GM04504 (cell line): ENCODE measurements at places on chromosomes 13 and 19.

DNA sequence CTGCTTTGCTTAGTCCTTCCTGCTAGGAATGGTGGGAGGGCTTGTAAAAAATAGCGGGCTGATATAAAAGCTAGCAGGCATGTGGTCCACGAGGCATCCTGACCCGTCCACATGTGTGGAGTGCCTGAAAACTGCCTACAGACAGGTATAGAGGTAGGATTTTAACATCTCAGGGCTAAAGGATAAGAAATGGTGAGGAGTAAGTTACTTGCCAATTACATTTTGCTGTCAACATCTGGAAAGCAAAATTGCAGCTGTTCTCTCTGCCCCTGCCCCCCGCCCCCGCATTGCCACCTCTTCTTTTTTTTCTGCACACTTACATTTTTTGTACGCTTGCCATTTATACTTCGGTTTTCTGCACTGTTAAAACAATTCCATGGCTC, 21.0 kb downstream of the NFIX start:
- DNase-seq: no peak

GRCh38 chr13:87680298-87680697, 9.1 kb downstream of the SLITRK5 start:
- DNase-seq: no peak

DNA sequence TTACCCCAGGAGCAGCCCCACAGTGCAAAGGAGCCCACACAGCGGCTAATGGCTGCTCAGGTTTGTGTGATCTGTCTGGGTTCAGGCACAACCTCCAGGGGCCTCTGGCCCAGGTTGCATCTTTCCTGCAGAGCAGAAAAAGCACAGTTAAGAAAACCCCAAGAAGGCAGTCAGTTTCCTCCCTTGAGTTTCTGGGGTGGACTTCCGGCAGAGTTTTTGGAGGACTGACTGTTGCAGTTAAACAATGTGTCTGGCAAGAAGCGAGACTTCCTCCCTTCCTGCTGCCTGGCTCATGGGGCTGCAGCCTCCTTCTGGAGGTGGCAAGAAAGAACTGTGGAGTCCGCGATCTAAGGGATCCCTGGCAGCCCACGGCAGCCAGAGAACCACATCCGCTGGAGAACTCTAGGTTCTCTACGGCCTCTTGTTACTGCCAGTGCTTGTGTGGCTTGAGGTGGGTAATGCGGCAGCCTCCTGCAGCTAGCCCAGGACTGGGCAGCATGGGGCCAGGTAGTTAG, 114.4 kb downstream of the ZDHHC20 start:
- no peak for DNase-seq

- DNase-seq: no peak
Observed at GRCh38 chr13:87344176-87344575, 327.0 kb upstream of the SLITRK5 start.

DNA sequence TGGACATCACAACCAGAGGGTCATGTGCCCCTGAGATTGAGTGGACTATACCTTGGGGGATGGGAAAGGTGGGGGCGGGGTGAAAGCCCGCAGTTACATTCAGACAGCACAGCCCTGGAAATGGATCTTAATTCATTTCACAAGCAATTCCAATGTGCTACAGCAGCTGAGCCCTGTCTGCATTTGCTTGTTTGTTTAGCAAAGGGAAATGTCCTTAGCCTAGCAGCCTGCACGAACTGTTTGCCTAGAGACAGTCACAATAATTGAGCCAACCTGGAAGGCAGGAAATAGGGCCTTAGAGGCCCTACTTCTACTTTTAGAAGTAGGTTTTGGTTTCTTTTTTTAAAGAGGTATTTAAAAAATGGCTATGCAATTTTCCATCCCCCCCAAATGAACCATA, 177.3 kb upstream of the KL start:
- no peak for DNase-seq

DNA sequence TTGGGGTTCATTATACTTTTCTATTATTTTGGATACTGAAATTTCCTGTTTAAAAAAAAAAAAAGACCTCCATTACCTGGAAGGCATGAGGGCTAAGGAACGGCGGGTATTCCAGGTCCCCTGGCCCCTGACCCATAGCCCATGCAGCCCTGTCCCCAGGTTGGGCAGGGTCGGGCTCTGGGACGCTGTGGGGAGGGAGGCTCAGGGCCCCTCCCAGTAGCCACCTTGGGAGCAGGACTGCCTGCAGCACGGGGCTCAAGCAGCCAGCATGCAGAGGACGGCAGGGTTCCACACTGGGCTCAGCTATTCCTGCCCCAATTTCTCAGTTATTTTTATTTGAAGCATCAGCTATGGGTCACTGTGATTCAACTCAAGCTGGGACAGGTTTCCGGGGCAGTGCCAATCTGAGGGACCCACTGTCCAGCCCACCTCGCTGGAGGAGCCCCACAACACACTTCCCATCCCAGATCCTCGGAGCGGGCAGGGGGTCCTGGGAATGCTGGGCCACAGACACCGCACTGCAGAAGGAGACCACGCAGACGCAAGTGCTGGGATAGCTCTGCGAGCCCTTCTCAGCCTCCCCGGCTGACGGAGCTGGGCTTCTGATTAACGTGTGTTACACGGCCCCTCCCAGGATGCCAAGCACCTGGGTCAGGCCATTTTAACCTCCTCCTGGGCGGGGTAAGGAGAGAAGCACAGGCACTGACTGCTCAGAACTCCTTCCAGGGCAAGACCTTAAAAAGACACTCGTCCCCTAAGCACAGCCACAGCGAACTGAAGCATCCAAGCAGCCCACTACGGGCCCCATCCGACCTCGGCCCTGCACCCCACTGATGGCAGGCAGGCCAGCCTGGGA, 60.1 kb downstream of the PEPD start:
- no peak for DNase-seq

DNA sequence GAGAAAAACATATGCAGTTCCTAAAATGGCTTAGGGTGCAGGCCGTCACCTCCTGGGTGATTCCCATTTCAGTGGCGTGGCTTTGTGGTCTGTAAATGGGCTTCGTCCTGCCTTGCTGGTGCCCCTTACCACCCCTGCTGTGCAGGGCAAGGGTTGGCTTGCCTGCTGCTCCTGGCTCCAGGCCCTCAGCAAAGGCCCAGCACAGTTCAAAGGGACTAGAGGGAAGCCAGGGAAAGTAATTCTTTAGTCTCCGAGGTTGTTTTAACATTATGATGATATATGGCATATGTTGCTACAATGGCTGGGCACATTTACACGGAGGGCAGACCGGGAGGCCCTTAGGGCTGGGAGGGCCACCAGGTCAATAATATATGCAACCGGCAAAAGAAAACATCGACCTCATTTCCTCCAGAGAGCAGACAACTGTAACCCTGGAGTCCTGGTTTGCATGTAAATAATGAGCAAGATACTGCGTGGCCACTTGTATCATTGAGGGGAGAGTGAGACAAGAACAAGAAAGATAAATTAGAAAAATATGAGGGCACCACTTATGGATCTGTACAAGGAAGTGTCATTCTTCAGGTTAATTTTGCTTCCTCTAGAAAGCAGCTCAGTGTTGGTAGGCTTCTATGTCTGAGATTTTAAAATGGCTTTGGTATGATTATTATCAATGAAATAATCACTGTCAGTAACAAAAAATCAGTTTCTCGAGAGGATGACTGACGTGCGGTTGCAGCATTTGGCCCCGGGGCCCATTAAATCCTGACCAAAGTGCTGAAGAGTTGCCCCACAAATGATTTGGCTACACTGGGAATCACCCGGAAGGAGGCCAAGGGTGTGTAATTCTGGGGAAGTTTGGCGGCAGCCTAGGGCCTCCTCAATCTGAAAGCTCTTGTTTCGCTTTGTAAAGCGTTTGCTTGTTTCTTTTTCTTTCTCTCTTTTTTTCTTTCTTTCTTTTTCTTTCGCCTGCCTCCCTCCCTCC, 32.8 kb upstream of the URI1 start:
- DNase-seq: no peak

- DNase-seq: no peak
Observed at GRCh38 chr13:48494874-48495273, 38.0 kb downstream of the RCBTB2 start.

- DNase-seq: no peak
Observed at GRCh38 chr19:31316201-31316951, 32.9 kb downstream of the TSHZ3 start.

DNA sequence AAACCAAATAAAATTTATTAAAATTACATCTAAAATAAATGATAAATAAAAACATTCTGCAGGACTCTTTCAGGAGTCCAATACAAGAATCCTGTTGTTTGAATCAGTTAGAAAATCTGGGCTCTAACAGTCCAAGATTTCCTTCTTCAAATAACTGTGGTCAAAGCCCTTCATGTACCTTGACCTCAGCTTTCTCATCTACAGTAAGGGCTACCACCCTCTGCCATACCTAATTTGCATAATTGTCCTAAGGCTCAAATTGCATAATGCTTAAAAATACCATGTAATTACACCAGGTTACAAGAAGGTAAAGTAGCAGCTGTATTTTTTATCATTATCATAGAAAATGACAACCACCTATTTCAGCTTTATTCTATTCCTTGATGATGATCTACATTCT, 54.3 kb downstream of the XPO4 start:
- DNase-seq: no peak

- DNase-seq: no peak
Observed at GRCh38 chr13:94557684-94558235, 38.2 kb downstream of the TGDS start.

DNA sequence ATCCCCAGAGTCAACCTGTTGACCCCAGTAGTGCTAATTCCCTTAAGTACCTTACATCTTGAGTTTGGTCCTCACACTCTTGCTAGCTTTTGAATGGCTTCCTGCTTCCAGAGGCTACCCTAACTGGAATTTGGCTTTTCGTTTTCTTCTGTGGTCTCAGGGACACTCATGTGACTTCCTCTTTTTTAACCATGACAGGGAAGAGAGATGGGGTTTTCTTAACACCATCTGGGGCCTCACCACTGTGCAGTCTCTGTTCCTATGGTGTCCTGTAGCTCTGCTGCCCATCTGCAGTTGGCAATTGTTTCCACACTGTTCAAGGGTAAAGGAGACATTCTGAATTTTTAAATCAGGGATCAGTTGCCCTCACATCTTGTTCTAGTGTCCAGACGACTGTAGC, 66.7 kb downstream of the SLC10A2 start:
- no peak for DNase-seq

DNA sequence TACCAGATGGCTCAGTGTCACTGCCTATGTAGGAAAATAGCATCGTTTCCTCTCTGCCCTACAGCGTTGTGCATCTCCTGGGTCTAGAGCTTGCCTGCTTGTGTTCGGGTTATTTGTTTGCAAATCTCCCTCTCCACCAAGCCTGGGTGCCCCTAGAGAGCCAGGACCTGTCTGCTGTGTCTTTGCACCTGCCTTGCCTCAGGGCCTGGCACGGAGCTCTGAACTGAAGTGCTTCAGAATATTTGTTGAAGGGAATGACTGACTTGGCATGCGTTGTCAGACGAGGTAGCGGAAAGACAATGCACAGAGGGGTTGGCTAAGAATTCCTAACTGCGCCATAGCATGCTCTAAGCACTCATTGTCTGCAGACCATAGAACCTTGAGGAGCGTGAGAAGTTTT, 263.4 kb downstream of the FGF9 start:
- no peak for DNase-seq

- no peak for DNase-seq
Observed at GRCh38 chr13:21833921-21834320, 163.0 kb downstream of the FGF9 start.

GRCh38 chr13:38301236-38301635, 48.4 kb upstream of the UFM1 start:
- no peak for DNase-seq

DNA sequence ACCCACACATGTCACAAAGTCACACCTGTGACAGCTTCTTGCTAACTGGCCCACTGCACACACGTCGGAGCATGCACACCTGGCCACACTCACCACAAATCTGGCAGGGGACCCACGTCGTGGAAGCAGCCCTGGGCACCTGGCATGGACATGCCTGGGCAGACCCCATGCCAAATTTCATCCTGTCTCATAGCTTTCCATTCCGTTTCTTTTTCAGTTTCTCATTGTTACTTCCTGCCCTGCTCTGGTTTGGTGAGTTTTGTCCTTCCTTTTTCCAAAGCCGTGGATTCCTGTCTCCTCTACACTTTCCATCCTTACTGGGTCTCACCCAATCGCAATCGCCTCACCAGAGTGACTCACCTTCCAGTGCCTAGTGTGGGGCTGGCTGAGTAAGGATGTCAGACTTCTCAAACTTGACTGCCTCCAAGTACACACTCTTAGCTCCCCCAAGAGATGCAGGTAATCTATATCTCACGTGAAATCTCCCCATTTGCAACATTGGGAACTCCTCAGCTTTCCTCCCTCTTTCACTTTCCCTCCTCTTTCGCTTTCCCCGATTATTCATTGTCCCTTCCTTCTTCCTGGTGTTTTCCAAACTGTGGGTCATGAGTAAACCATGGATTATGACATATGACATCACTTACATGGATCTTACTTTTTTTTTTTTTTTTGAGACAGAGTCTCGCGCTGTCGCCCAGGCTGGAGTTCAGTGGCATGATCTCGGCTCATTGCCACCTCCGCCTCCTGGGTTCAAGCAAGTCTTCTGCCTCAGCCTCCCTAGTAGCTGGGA, 1.6 kb upstream of the BBC3 start:
- DNase-seq: no peak

GRCh38 chr13:74118328-74118727, 15.9 kb downstream of the KLF12 start:
- DNase-seq: no peak

- DNase-seq: no peak
Observed at GRCh38 chr19:13017306-13018034, 22.2 kb downstream of the NFIX start.

DNA sequence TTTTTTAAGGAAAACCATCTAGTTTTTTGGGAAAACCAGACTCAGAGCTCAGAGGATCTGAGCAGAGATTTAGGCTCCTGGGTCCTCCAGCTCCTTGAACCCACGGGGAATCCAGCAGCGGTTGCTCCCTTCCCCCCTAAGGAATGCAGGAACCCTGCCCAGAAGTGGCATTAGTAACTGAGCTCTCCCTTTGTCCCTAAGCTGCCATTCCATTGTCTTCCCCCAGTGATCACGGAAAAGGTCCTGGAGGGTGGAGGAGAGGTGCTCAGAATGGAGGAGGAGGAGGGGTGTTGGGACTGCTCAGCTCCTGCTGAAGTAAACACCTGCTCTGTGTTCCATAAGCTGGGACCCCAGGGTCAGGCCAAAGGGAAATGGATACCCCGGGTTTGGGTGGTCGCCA, 16.8 kb upstream of the OR1M1 start:
- DNase-seq: no peak

DNA sequence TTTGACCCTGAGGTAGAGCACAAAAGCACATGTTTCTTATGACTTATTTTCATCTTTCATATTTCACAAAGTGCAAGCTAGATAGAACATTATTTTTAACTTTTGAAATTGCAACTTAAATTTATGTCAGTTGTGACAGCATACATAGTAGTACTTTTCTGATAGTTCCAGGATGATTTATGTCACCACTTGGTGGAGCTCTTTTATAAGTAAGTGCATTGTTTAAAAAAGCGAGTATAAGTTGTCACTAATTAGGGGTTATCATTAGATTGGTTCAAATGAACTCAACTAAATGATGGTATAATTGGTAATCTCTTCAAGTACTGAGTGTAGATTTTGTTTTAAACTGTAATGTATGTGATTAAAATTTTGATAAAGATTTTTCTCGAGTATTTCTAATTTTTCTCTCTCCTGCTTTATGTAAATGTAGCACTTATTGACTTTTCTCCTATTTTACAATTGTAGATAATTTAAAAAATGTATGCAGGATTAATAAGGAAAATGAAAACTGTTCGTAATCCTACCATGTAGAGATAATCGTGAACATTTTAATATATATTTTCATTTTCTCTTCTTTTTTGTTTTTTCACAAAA, 31.1 kb downstream of the RB1 start:
- no peak for DNase-seq

- DNase-seq: no peak
Observed at GRCh38 chr13:88802886-88803285, 1131.7 kb downstream of the SLITRK5 start.

GRCh38 chr19:1855040-1855827, 7.0 kb upstream of the REXO1 start:
- peak; percentile 84 for DNase-seq
